ENCODE measurements at places on chromosomes 1 and 21. TPM values are rescaled to one million over a fixed set of nuclear protein-coding genes. Genes with fewer than 3 reads are reported as not detected.

The TBX15 gene
- total RNA-seq = 0.40 TPM

GRCh38 chr1:39936724-39937491, 18.0 kb upstream of the MFSD2A start:
- peaks cover 5% of the 10 kb centered on the region for H3K4me1 ChIP-seq
- H3K36me3 ChIP-seq = no peaks in the 10 kb centered on the region
- DNase-seq = no peak
- H3K27me3 ChIP-seq = no peaks in the 10 kb centered on the region
- no peak overlapping the region for H3K27ac ChIP-seq

GRCh38 chr1:34843392-34844251, 15.9 kb downstream of the SMIM12 start:
- H3K4me1 ChIP-seq = no peaks in the 10 kb centered on the region
- H3K27me3 ChIP-seq = peaks cover 2% of the 10 kb centered on the region
- no peak overlapping the region for H3K27ac ChIP-seq
- DNase-seq = no peak
- H3K36me3 ChIP-seq = no peaks in the 10 kb centered on the region
- H3K4me3 ChIP-seq = no peak overlapping the region

DNA sequence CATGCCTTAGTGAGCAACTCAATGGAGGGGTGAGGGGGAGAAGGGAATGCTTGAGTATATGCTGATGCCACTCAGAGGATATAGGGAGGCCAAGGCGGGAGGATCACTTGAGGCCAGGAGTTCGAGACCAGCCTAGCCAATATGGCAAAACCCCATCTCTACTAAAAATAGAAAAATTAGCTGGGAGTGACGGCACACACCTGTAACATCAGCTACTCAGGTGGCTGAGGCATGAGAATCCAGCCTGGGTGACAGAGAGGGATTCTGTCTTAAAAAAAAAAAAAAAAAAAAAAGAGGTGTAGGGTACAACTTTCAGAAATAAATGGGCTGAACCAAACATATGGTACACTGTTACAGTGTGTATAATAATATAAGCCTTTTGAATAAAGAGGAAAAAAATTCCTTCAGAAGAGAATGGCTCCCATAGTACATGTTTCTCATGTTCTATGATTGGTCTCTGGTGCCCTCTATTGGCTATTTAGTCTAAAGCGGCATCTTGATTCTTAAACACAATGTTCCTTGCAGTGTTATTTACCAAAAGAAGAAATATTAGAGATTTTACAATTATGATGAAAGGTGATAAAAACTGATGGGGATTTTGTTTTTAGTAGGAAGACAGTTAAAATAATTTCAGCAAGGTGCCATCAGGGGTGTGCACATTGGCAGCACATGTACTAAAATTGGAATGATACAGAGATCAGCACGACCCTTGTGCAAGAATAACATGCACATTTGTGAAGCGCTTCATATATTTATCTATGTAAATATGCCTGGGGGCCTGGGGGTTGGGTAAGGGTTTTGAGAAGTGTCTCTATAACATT, 109.8 kb downstream of the PATJ start:
- no peaks in the 10 kb centered on the region for H3K4me1 ChIP-seq
- no peak overlapping the region for H3K4me3 ChIP-seq
- DNase-seq = peak; percentile 33
- no peaks in the 10 kb centered on the region for H3K36me3 ChIP-seq

DNA sequence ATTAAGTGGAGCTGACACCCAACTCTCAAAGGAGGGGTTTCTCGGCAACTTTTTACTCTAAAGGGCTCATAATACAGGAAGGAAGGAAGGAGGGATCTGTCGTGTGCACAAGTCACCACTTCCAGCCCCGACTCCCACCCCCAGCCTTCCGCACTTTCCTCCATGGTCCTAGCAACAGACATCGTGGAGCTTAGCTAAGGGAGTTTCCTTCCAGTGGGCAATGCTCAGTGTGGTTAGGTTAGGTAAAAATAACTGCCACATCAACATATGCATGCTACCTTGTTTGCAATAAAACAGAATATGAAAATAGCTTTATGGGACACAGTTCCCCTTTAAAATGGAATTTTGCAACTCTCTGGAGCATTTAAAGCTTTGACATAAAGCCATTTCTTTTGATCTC, 35.2 kb downstream of the KANK4 start:
- H3K27ac ChIP-seq = no peak overlapping the region
- no peaks in the 10 kb centered on the region for H3K27me3 ChIP-seq
- no peaks in the 10 kb centered on the region for H3K4me1 ChIP-seq
- H3K36me3 ChIP-seq = no peaks in the 10 kb centered on the region

The AVPR1B gene
- total RNA-seq = not detected

DNA sequence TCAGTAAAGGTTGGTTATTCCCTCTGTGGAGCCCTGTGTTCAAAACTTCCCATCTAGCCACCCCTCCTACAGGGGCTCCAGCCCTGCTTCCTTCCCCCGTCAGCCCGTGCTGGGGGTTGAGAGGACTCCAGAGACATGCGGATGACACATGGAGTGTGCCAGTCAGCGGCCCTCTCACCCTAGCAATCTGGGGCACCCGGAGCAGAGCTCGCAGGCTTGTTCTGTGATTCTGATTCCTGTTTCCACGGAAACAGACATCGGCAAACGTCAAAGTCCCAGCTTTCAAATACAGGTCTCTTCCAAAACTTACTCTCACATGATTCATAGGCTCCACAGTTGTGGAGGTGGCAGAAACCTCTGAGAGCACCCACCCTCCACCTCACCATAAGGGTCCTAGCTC, 9.8 kb upstream of the SSBP3 start:
- H3K4me3 ChIP-seq = no peak overlapping the region
- no peak overlapping the region for H3K27ac ChIP-seq
- H3K4me1 ChIP-seq = no peaks in the 10 kb centered on the region
- H3K27me3 ChIP-seq = no peaks in the 10 kb centered on the region
- H3K36me3 ChIP-seq = no peaks in the 10 kb centered on the region

The CLCA4 gene
- 1.4 TPM for total RNA-seq

The INSRR gene
- 0.18 TPM for total RNA-seq

DNA sequence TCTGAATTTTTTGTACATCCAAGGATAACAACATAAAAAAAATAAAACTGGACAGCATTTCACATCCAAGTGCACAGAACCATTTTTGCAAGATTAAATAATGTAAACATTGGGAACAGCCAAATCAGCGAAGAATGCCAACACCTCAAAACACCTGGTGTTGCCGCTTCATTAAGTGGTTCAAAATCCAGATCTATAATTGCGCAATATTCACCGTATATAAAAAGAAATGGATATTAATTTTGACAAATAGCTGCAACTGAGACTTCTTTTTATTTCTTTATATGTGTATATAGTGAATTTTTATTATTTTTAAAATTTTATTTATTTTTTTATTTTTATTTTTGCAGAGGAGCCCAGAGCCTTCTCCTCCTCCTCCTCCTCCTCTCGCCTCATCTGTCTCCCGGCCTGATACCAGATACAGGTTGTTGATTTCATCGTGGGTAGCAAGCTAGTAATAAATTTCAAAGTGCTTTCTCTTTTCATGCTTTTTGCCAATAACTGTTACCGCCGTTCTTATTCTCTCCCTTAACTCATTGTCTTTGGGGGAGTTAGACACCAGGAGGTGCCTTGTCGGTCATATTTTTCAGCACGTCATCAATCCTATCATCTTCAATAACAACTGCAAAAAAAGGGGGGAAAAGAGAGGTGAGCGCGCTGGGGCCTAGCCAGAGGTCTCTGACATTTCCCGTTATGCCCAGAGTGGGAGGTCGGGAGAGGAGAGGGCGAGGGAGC, 2.7 kb downstream of the CAMK2N1 start:
- H3K27ac ChIP-seq = peak overlapping the region; percentile 85
- no peak for DNase-seq

Measured in prostate gland (tissue), 2 donors.